ENCODE measurements at places on chromosomes 2 and 18.

DNA sequence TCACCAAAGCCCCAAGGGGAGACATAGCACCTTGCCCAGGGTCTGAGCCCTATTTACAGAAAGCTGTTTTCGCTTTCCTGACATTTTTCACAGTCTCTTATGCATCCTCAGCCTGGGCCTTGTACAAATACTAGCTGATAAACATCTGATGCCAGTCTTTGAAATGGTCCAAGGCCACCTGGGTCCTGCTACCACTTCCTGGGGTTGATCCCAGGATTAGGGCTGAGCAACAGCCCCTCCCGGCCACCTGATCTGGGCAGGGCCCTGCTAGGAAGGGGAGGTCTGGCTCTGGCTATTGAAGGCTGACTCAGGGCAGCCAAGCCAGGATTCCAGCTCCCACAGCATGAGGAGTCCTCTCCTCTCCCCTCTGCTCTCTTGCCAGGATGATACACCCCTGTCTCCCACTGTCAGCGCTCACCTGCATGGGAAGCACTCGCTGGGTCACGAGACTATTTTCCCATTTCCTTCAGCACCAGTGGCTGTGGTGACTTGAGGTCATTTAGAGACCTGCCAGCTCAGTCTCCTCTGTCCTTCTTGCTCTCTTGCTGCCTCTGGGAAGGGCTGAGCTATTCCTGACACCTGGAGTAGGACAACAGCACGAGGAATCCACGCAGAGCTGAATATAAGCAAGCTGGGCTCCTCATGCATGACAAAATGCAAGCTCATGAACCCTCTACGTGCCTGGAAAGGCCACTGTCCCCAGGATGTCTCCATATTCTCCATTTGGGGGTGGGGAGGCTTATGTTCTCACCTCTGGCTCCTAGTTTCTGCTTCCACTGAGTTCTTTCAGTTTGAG, 53.0 kb upstream of the LGALSL start:
- DNase-seq: no peak

- no peak for DNase-seq
Observed at GRCh38 chr2:73762571-73762970, 17.3 kb downstream of the DUSP11 start.

- DNase-seq: no peak
Observed at GRCh38 chr18:29596959-29597358, 1420.0 kb upstream of the CDH2 start.

DNA sequence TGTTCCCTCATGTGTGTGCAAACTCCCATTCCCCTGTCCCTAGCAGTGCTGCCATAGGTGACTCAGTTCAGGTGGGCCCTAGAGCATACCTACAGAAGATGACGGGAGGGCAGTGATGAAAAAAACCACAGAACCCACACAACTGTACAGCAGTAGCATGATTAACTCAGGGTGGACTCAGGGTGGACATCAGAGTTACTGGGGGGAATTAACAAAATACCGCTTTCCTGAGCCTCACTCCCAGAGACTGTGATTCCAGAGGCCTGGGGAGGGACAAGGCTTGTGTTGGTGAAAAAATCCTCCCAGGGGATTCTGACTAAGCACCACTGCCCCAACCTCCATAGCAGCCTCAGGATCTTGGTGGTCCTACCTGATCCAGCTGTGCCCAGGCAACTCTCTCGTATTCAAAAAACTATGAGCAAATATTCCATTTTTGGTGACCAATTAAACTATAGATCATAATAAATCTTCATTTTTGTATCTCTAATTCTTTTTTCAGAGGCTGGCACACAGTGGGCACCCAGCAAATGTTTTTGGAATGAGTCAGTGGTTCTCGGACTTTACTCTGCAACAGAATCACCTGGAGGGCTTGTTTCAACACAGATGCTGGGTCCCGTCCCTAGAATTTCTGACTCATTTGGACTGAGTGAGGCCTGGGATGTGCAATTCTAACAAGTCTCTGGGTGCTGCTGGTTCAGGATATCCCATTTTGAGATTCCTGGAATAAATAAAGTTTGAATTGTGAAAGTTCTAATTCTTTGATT, 84.1 kb upstream of the NABP1 start:
- DNase-seq: no peak

GRCh38 chr2:100051253-100051652, 91.1 kb downstream of the AFF3 start:
- no peak for DNase-seq

GRCh38 chr2:107618769-107619168, 207.9 kb upstream of the RGPD4 start:
- no peak for DNase-seq

DNA sequence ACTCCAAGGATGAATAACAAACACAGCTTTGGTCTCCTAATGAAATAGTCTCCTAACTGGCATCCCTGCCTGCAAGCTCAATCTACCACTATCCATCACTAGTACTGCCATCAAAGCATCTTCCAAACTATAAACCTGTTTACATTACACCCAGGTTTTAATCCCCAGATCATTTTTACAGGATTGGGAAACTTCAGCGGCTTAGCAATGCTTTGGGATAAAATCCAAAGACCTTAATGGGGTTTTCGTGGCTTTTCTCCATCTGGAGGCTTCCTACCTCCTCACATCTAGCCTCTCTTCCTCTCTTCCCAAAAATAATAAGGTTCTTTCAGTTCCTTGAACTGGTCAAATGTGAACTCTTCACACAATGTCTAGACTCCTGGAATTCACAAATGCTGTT, 92.2 kb upstream of the SETBP1 start:
- DNase-seq: no peak

GRCh38 chr2:28621172-28622100, 125.6 kb downstream of the PLB1 start:
- DNase-seq: no peak

- DNase-seq: no peak
Observed at GRCh38 chr2:238107525-238108422, 7.6 kb downstream of the ESPNL start.

- no peak for DNase-seq
Observed at GRCh38 chr18:50656396-50656795, 96.5 kb downstream of the MAPK4 start.

DNA sequence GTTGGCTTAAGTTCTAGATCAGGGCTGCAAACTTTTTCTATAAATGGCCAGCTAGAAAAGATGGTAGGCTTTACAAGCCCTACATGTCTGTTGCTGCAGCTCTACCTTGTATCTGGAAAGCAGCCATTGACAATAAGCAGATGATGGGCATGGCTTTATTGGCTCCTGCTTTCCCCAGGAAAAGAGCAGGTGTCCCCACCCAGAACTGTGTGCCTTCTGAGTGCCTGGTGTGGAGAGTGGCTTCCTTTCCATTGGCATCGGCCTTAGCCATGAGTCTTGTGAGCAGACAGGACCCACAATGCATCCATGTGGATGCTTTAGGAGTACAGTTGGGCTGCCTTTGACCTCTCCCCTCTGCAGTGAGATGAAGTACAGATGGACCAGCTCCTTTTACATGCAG, 120.2 kb downstream of the CD8B2 start:
- DNase-seq: no peak

DNA sequence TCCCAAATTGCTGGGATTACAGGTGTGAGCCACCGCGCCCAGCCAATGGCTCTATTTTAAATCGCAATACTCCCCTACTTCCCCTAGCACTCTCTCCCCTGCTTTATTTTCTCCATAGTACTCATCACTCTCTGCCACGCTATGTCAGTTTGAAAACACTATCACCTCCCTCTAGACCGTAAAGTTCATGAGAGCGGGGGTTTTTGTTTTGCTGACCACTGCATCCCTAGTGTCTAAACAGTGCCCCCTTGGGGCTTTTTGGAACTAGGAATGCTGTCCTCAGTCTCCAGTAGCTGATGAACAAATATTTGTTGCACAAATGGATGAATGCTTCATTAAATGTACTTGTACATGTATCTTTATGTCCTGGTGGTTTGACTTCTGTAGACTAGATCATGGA, 44.1 kb downstream of the ATOH8 start:
- no peak for DNase-seq

GRCh38 chr2:10279946-10280463, 22.7 kb upstream of the HPCAL1 start:
- DNase-seq: no peak

- DNase-seq: no peak
Observed at GRCh38 chr2:67057901-67058703, 339.0 kb upstream of the ETAA1 start.

GRCh38 chr2:42787788-42788477, 4.5 kb downstream of the HAAO start:
- DNase-seq: no peak

DNA sequence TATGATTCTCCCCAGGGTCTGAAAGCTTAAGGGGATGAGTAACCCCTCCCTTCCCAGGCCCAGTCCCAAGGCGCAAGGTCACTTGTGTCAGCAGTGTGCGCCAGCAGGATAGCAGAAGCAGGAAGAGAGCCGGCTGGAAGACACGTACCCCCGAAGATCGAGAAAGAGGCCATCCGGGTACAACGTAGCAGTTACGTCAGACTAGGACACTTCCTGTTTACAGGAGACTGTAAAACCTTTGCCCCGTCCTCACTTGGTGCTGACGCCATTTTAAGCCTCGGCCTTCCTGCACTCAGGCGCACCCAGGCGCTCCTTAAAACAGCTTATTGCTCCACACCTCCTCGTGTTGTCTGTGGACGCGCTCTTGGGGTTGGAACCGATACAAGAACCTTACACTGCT, 6.5 kb downstream of the CRYGB start:
- DNase-seq: no peak

DNA sequence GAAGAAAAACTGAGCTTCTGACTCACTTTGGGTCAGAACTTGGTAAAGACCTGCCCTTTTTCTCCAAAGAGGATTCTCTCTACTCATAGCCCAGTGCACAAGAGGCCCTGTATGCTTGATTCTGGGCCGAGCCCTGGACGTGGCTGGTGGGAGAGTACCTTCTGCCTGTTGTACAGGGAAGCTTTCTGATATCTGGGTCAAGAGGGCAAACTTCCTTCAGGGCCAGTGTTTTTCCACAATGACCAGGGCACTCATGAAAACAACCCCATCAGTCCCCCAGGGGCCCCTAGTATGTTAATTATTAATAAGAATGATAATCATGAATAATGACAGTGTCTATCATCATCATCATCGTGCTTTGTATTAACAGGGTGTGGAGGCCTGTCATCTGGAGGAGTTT, 90.0 kb downstream of the TGFA start:
- DNase-seq: no peak

DNA sequence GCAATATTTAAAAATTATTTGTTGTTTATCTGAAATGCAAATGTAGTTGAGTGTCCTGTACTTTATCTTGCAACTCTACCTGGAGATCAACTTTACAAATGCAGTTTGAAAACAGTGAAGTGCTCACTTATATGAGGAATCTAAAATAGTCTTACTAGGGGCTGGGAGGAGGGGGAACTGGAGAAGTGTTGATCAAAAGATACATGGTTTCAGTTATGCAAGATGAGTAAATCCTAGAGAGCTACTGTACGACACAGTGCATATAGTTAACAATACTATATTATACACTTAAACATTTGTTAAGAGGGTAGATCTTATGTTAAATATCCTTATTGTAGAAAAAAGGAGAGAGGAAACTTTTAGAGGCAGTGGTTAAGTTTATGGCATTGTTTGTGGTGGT, 241.9 kb downstream of the BCL11A start:
- DNase-seq: no peak

- DNase-seq: no peak
Observed at GRCh38 chr2:190527918-190528317, 6.6 kb downstream of the NEMP2 start.

DNA sequence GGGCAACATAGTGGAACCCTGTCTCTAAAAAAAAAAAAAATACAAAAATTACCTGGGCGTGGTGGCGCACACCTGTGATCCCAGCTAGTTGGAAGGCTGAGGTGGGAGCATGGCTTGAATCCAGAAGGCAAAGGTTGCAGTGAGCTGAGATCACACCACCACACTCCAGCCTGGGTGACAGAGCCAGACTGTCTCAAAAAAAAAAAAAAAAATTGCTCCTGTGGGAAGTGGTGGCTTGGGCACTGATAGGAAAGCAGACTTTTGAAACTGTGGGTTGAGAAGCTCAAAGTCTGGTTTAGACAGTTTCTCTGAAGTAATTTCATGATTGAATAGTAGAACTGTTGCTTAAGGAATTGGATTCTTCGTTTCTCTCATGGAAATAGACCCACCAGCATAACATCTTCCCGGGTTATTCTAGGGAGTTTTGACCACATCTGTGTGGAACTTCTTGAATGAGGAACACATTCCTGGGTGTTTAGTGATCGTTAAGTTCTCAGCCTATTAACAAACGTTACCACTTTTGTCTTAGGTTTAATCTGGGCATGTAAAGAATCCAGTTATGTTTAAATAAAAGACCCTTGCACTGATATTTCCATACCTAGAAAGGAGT, 33.5 kb downstream of the GRHL1 start:
- no peak for DNase-seq

- no peak for DNase-seq
Observed at GRCh38 chr18:79770826-79771225, 26.9 kb upstream of the KCNG2 start.

GRCh38 chr2:27085062-27085672, 1.4 kb upstream of the KHK start:
- no peak for DNase-seq

- DNase-seq: no peak
Observed at GRCh38 chr2:45726188-45726587, 74.7 kb downstream of the PRKCE start.

DNA sequence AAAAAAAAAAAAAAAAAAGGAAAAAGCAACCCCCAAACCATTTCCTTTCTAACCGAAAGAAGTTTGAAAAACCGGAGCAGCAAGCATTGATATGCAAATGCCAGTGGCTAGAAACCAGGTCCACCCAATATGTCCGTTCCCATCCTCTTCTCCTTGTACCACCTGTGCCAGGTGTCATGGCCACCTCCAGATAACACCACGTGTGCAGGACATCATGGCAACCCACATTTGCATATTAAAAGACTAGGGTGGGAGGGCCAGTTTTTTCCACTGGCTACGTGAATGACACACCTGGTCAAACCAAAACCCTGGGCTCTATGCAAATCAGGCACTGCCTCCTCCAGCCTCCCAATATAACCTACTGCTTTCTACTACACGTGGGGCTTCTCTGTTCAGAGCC, 303.3 kb upstream of the GULP1 start:
- DNase-seq: no peak

DNA sequence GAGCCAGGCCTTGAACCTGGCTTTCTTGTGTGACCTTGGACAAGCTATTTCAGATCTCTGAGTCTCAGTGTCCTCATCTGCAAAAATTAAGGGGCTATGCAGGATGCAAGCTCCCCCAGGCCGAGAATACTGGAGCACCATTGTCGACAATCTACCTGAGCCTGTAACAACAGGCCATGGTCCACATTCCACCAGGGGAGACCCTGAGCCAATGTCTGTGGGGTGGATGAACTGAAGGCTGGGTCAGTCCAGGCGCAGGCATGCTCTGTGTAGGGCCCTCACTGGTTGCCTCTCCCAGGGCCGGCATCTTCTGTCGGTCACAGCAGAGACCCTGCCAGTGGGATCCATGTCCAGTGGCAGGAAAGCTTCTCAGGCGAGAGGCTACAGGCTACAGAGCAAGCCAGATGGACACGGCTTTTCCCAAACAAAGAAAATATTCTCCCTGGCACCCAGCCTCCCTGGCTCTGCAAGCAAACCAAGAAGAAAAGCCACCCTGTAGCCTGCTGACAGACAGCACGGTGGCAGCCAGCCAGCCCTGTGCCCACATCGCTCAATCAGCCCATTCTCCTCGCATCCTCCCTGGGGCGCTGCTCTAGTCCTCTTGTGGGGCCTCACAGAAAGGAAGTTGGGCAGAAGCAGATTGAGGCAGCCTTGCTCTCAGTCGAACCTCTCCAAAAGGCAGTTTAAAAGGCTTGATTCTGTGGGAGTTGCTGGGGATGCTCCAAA, 48.7 kb upstream of the FZD7 start:
- DNase-seq: no peak

GRCh38 chr18:44502790-44503189, 177.9 kb upstream of the SETBP1 start:
- DNase-seq: no peak

Measured in hematopoietic multipotent progenitor cell treated with erythropoietin and hydrocortisone succinate and interleukin-3 and kit ligand, for 17 days (in vitro differentiated cells).